GM23338 (cell line): ENCODE measurements at places on chromosomes 3 and 15. TPM values are rescaled to one million over a fixed set of nuclear protein-coding genes. Genes with fewer than 3 reads are reported as not detected.

Gene SKOR1
- 0.17 and 0.19 TPM in 2 replicates for total RNA-seq

Gene MCTP2
- total RNA-seq = 5.5 and 6.1 TPM in 2 replicates

Gene INKA1
- 4.0 and 4.9 TPM in 2 replicates for total RNA-seq

Gene MLF1
- 36.6 and 40.3 TPM in 2 replicates for total RNA-seq

Gene MCF2L2
- total RNA-seq = 9.0 and 14.6 TPM in 2 replicates

Gene MSL2
- 39.1 and 50.6 TPM in 2 replicates for total RNA-seq

Gene ADCY5
- total RNA-seq = 10.2 and 10.3 TPM in 2 replicates

Gene CATSPER2
- 1.1 and 4.4 TPM in 2 replicates for total RNA-seq

Gene TYRO3
- total RNA-seq = 56.4 and 61.0 TPM in 2 replicates

Gene DLG1
- 91.7 and 98.0 TPM in 2 replicates for total RNA-seq

- H3K4me1 ChIP-seq = peaks cover 31% of the 10 kb centered on the region
- no peaks in the 10 kb centered on the region for H3K36me3 ChIP-seq
- no peaks in the 10 kb centered on the region for H3K27me3 ChIP-seq
- H3K27ac ChIP-seq = peak overlapping the region; percentile 55; the same call in 1 of the 2 replicates
- peak; percentile 66 for DNase-seq
Measured at GRCh38 chr15:64521726-64522164, 61.4 kb downstream of the ZNF609 start.

DNA sequence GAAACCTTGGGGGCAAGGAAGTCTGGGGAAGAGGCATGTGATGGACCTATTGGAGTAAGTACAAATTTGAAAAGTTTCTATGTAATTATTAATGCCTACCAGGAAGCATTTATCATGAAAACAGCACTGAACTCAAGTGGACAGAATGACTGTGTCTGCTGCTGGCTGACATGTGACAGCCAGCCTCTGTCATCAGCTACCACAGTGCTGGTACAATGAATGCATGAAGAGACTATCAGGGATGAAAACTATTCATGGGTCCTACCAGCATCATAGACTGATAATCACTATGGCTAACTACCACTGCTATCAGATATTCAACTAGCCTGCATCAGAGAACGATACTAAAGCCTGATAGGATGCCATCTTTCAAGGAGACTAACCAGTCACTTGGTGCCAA, 193.5 kb downstream of the RAP2B start:
- H3K4me3 ChIP-seq = no peak overlapping the region
- H3K4me1 ChIP-seq = no peaks in the 10 kb centered on the region
- H3K27ac ChIP-seq = no peak overlapping the region
- no peaks in the 10 kb centered on the region for H3K36me3 ChIP-seq
- H3K27me3 ChIP-seq = peaks cover 10% of the 10 kb centered on the region

DNA sequence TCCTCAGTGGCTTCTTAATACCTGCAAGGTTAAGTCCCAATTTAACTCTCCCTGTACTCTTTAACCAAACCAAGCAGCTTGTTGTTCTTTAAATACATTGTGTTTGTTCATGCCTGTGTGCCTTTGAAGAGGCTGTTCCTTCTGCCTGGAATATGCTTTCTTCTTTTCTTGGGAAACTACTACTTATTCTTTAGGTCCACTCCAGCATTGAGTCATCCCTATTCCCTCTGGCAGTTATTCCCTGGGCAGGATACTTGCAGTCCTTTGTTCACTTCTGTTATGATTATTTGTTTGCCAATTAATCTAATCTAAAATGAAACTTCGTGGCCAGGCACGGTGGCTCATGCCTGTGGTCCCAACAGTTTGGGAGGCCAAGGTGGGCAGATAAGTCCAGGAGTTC, 139.3 kb downstream of the ZNF609 start:
- no peak overlapping the region for H3K4me3 ChIP-seq
- no peaks in the 10 kb centered on the region for H3K36me3 ChIP-seq
- DNase-seq = no peak
- peaks cover 17% of the 10 kb centered on the region for H3K4me1 ChIP-seq
- no peak overlapping the region for H3K27ac ChIP-seq

- no peak for DNase-seq
- no peak overlapping the region for H3K4me3 ChIP-seq
- H3K27ac ChIP-seq = no peak overlapping the region
- no peaks in the 10 kb centered on the region for H3K4me1 ChIP-seq
Measured at GRCh38 chr3:51869304-51869703, 6.1 kb downstream of the IQCF5 start.

- no peaks in the 10 kb centered on the region for H3K27me3 ChIP-seq
- no peak for DNase-seq
- H3K4me1 ChIP-seq = no peaks in the 10 kb centered on the region
Measured at GRCh38 chr3:13379201-13379830, 40.8 kb downstream of the NUP210 start.

GRCh38 chr3:38473229-38473628, 19.5 kb downstream of the ACVR2B start:
- H3K4me3 ChIP-seq = no peak overlapping the region
- H3K27me3 ChIP-seq = no peaks in the 10 kb centered on the region
- no peak for DNase-seq
- H3K36me3 ChIP-seq = no peaks in the 10 kb centered on the region
- no peak overlapping the region for H3K27ac ChIP-seq

- no peak overlapping the region for H3K27ac ChIP-seq
- H3K4me1 ChIP-seq = peaks cover 13% of the 10 kb centered on the region; the same call in 1 of the 2 replicates
- DNase-seq = no peak
- peaks cover 14% of the 10 kb centered on the region; the same call in 1 of the 2 replicates for H3K36me3 ChIP-seq
Measured at GRCh38 chr3:149647812-149648211, 10.0 kb downstream of the WWTR1 start.

DNA sequence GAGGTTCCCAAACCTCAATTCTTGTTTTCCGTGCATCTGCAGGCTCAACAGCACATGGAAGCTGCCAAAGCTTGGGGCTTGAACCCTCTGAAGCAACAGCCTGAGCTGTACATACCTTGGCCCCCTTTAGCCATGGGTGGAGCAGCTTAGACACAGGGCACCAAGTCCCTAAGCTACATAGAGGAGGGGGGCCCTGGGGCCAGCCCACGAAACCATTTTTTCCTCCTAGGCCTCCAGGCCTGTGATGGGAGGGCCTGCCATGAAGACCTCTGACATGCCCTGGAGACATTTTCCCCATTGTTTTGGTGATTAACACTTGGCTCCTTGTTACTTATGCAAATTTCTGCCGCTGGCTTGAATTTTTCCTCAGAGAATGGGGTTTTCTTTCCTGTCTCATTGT, 24.6 kb downstream of the SRP14 start:
- DNase-seq = no peak
- H3K36me3 ChIP-seq = peaks cover 90% of the 10 kb centered on the region
- H3K4me1 ChIP-seq = no peaks in the 10 kb centered on the region

GRCh38 chr3:185646382-185647133, 60.5 kb downstream of the SENP2 start:
- no peak overlapping the region for H3K4me3 ChIP-seq
- no peaks in the 10 kb centered on the region for H3K27me3 ChIP-seq
- H3K4me1 ChIP-seq = peaks cover 12% of the 10 kb centered on the region; the same call in 1 of the 2 replicates
- peak; percentile 39 for DNase-seq

GRCh38 chr3:73043414-73043813, 18.0 kb upstream of the EBLN2 start:
- H3K27ac ChIP-seq = no peak overlapping the region
- no peaks in the 10 kb centered on the region for H3K27me3 ChIP-seq
- DNase-seq = no peak

- no peak overlapping the region for H3K4me3 ChIP-seq
- peaks cover 30% of the 10 kb centered on the region for H3K4me1 ChIP-seq
- H3K27ac ChIP-seq = no peak overlapping the region
Measured at GRCh38 chr15:85500729-85501128, 120.3 kb downstream of the AKAP13 start.

GRCh38 chr3:68912376-68912775, 20.0 kb downstream of the TAFA4 start:
- no peak for DNase-seq
- H3K4me3 ChIP-seq = no peak overlapping the region
- no peaks in the 10 kb centered on the region for H3K36me3 ChIP-seq
- H3K27ac ChIP-seq = no peak overlapping the region
- H3K4me1 ChIP-seq = 0 out of 2 replicates have a peak, but pooled peaks cover 15% of the 10 kb centered on the region

DNA sequence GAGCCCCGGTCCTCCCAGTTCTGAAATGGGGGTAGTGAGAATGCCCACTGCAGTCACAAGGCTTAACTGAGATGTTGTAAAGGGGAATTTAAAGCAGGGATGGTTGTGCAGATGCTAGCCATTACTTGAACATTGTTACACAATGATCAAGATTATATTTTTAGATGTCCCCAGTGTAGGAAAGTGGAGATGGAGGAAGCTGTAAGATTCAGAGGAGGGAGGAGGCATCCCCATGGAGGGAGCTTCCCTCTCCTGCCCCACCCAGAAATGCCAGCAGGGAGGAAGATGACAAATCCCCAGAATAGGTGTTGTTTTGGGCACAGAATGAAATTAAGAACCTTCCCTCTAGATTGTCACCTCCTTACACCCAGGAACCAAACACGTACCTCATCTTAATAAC, 46.1 kb downstream of the EFCAB12 start:
- H3K4me3 ChIP-seq = no peak overlapping the region
- peaks cover 6% of the 10 kb centered on the region; the same call in 1 of the 2 replicates for H3K4me1 ChIP-seq
- H3K27me3 ChIP-seq = no peaks in the 10 kb centered on the region
- DNase-seq = no peak
- H3K27ac ChIP-seq = no peak overlapping the region

DNA sequence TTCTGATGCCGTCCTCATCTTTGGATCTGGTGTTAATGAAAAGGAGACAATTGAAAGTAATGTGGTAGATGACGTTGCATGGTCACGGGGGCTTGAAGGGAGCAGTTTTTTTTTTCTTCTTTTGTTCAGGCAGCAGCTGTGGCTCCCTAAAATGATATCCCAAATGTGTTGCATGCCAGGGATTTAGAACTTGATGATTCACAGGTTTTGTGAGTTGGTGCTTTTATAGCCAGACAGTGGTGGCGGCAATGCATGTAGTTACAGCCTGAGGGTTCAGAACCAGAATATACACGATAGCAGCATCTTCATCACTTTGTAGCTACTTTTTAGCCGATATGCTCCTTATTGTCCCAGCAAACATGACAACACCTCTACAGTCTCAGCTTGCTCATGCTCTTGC, 133.4 kb downstream of the CHST2 start:
- H3K4me1 ChIP-seq = no peaks in the 10 kb centered on the region
- H3K27me3 ChIP-seq = no peaks in the 10 kb centered on the region
- no peak overlapping the region for H3K27ac ChIP-seq
- no peaks in the 10 kb centered on the region for H3K36me3 ChIP-seq
- no peak overlapping the region for H3K4me3 ChIP-seq

GRCh38 chr3:169846458-169847193, 23.1 kb downstream of the LRRC31 start:
- H3K36me3 ChIP-seq = no peaks in the 10 kb centered on the region
- no peak overlapping the region for H3K27ac ChIP-seq
- no peak overlapping the region for H3K4me3 ChIP-seq
- H3K4me1 ChIP-seq = no peaks in the 10 kb centered on the region
- H3K27me3 ChIP-seq = no peaks in the 10 kb centered on the region

DNA sequence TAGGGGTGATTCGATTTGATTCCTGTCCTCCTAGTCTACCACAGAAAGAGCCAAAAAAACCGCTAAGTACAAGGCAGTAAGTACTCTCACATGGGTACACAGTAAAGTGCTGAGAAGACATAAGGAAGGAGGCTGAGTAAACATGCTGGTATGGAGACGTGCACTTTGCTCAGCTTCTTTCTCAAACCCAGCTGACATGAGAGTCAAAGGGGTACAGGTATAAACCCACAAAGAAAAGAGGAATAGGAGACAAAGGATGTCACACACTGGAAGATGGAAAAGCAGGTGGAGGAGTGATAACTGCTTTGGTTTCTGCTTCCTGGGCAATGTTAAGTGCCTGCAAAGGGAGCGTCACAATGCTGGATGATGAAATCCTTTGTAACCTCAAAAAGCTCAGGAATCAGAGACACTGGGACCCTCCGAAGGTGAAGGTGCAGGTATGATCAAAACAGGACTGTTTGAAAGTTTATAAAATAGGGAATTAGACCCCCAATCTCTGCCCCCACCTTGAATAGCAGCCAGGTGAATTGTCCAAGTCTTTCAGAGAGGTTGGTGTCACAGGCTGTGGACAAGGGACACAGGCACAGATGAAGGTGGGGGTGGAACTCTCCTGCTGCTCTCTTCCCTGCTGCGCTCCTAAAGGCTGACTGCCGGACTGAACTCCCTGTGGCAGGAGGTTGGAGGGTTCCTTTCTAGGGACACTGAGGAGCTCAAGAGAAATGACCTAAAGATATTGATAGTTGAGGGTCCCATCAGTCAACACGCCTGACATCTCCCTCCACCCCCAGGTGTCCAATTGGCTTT, 101.8 kb downstream of the RAB11A start:
- H3K36me3 ChIP-seq = no peaks in the 10 kb centered on the region
- no peak overlapping the region for H3K27ac ChIP-seq
- H3K4me1 ChIP-seq = peaks cover 8% of the 10 kb centered on the region
- H3K4me3 ChIP-seq = no peak overlapping the region
- no peaks in the 10 kb centered on the region for H3K27me3 ChIP-seq

DNA sequence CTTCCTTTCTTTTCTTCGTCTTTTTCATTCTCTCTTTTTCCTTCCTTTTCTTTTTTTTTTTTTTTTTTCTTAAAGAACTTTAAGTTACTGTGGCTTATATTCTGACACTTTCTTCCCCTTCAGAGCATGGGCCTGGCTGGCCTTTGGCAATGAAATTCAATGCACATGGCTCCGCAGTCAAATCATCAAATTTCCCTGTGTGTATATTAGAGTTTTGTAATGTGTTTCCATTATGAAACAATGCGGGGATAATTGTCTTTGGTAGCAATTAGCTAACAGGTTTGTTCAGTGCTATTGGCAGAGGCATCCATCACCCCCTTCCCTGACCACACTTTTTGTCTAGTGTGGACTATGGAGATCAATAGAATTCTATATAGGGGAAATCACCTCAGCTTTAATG, 80.5 kb downstream of the CDIN1 start:
- no peaks in the 10 kb centered on the region for H3K27me3 ChIP-seq
- no peak for DNase-seq
- no peaks in the 10 kb centered on the region for H3K36me3 ChIP-seq
- no peak overlapping the region for H3K27ac ChIP-seq

- peak; percentile 57 for DNase-seq
- H3K27ac ChIP-seq = no peak overlapping the region
- H3K4me1 ChIP-seq = peaks cover 58% of the 10 kb centered on the region
- H3K4me3 ChIP-seq = peak overlapping the region; percentile 59
- H3K36me3 ChIP-seq = no peaks in the 10 kb centered on the region
Measured at GRCh38 chr15:52787549-52788098, 2.5 kb downstream of the ONECUT1 start.

GRCh38 chr3:126004217-126004616, 35.2 kb downstream of the ROPN1B start:
- H3K27me3 ChIP-seq = no peaks in the 10 kb centered on the region
- DNase-seq = no peak
- no peaks in the 10 kb centered on the region for H3K36me3 ChIP-seq
- no peaks in the 10 kb centered on the region for H3K4me1 ChIP-seq
- H3K4me3 ChIP-seq = no peak overlapping the region

DNA sequence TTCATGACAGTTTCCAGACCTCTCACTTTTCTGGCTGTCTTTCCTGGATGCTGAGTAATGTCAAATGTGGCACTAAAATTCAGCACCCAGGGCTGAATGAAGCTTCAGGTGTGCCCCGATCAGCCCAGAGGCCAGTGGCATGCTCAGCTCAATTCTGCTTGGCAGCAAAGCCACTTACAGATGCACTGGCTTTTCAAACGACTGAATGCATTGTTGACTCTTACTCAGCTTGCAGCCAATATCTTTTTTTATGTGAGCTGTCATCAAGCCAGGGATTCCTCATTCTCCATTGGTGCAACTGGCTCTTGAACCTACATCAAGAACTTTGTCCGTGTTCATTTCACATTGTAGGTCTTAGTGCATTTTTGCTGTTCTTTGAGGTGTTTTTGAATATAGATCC, 60.7 kb downstream of the ZDHHC19 start:
- H3K27me3 ChIP-seq = no peaks in the 10 kb centered on the region
- no peak overlapping the region for H3K4me3 ChIP-seq
